DND-41 (cell line): ENCODE measurements at places on chromosomes 1 and 21.

DNA sequence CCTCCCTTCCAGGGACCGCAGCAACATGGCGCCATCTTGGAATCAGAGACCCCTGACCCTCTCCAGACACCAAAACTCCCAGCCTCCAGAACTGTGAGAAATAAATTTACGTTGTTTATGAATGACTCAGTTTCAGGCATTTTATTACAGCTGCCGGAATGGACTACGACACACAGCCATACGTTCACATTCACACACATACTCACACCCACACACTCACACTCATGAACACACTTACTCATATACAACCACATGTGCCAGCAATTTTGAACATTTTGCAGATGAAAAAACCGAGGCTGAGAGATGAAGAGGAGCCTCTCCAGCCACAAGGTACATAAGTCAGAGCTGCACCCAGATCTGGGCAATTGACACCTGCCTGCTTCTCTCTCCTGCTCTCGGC lies 151.0 kb upstream of the RAB4A start:
- no peak overlapping the region for H3K27ac ChIP-seq
- no peaks in the 10 kb centered on the region for H3K36me3 ChIP-seq
- DNase-seq, result no peak
- no peaks in the 10 kb centered on the region for H3K4me1 ChIP-seq

DNA sequence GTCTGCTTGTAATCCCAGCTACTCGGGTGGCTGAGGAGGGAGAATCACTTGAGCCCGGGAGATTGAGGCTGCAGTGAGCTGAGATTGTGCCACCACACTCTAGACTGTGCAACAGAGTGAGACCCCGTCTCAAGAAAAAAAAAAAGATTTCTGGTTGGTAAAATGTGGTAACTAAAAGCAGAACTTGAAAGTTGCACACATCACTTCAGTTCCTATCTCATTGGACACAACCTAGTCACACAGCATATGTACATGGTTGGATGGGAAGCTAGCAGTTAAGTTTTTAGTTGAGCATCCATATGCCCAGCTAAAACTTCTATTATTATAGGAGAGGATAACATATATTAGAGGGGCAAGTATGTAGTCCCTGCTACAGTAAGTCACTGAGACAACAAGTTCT lies 22.1 kb downstream of the BCAS2 start:
- H3K27ac ChIP-seq, result no peak overlapping the region
- H3K36me3 ChIP-seq, result 0 out of 2 replicates have a peak, but pooled peaks cover 3% of the 10 kb centered on the region

GRCh38 chr1:22127248-22127647 lies 15.6 kb downstream of the WNT4 start:
- no peaks in the 10 kb centered on the region for H3K27me3 ChIP-seq
- no peaks in the 10 kb centered on the region for H3K4me1 ChIP-seq
- DNase-seq, result no peak
- no peaks in the 10 kb centered on the region for H3K36me3 ChIP-seq
- no peak overlapping the region for H3K27ac ChIP-seq

GRCh38 chr1:212814537-212815334 lies 23.0 kb downstream of the TATDN3 start:
- H3K27ac ChIP-seq, result no peak overlapping the region
- DNase-seq, result no peak
- no peaks in the 10 kb centered on the region for H3K4me1 ChIP-seq
- H3K27me3 ChIP-seq, result no peaks in the 10 kb centered on the region
- no peak overlapping the region for H3K4me3 ChIP-seq

- H3K36me3 ChIP-seq, result no peaks in the 10 kb centered on the region
- H3K4me1 ChIP-seq, result no peaks in the 10 kb centered on the region
- H3K27me3 ChIP-seq, result peaks cover 7% of the 10 kb centered on the region
- H3K27ac ChIP-seq, result no peak overlapping the region
- no peak overlapping the region for H3K4me3 ChIP-seq
Measured at GRCh38 chr1:64019818-64020217, 183.6 kb upstream of the UBE2U start.

- H3K4me3 ChIP-seq, result no peak overlapping the region
- DNase-seq, result no peak
- H3K36me3 ChIP-seq, result no peaks in the 10 kb centered on the region
- no peaks in the 10 kb centered on the region for H3K27me3 ChIP-seq
- no peaks in the 10 kb centered on the region for H3K4me1 ChIP-seq
Measured at GRCh38 chr1:241020851-241021697, 335.9 kb downstream of the RGS7 start.
